NCI-H1417 (cell line): ENCODE measurements at places on chromosomes 5 and 9.

GRCh38 chr5:123282444-123282843 is 140.8 kb downstream of the CEP120 start:
- DNase-seq, result peak; percentile 2

GRCh38 chr5:158431369-158432029 is 572.6 kb upstream of the CLINT1 start:
- no peak for DNase-seq

DNA sequence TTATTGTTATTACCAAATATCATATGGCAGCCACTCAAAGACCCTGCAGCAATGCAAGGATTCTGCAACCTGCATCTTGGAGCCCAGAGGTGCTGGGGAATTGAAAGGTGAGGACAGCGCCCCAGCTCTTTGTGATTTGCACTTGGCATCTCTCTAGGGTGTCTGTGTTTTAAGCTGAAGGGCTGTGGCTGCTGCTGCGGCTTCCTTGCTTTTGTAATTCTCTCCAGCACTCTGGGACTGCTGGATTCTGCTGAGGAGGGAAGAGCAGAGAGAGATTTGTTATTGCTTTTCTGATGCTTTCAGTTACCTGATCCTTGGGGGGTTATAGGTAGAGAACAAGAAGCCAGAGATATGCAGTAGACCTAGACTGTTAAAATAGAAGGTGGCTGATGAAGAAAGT is 562.4 kb downstream of the EBF1 start:
- no peak for DNase-seq

- DNase-seq, result no peak
Measured at GRCh38 chr5:165397516-165397915, 1892.1 kb downstream of the MAT2B start.

DNA sequence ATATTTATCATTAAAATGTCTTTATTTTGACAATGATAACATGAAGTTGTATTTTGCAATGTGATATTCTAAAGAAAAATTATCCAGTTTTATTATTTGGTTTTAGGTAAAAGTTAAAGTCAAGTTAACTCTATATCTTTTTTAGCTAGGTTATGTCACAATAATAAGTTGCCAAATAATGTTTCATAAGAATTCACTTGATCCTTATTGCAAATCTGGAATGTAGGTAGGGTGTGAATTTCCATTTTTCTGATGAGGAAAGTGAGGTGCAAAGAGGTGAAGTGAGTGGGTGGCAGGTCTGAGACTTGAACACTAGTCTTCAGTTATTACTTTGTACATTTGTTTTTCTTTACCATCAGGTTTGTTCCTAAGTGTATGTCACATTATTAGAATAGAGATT is 21.5 kb downstream of the SPINK5 start:
- no peak for DNase-seq

DNA sequence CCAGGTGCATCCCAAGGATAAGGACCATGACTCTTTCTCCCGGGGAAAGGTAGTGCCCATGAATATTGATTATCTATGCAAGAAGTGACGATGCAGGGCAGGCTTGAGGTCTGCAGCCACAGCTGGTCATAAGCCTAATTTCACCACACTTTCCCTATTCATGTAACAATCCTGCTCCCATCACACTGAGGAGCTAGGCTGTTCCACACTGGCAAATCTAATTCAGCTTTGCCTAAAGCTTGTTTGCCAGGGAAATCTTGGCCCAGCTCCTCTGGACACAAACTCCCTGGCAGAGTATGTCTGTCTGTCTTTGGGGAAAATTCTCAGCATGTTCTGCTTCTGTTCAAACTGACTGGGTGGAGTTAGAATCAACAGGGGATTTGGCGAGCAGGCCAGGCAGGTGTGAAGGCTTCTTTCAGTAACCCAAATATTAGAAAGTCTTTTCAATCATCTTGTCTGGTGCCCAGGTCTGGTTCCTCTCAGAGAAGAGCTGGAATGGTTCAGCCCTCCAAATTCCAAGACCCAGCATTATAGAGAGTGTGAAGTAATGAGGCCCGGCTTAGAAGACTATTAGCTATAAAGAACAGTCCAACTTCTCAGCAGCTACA is 88.5 kb upstream of the SPDL1 start:
- DNase-seq, result no peak
